ENCODE measurements at places on chromosomes 1 and 21.
A peak's percentile ranks its signal among the peaks of the same experiment; 100 is the strongest.

DNA sequence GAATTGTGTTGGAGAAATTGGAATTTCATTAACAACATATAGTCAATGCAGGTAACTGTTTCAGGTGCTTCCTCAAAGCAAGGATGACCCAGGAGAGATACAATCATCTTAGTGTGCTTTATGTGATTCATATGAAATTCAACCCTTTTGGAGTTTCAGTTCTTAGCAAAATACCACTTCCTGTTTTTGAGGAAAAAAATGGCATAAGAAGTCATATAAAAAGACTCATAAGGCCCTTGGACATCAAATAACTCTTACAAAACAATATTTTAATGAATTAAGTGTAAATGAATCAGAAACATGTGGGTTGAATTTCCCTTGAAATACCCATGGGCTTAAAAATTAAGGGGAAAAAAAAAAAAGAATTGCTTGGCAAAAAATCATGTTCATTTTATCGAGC lies 926.6 kb downstream of the LTN1 start:
- DNase-seq: peak; percentile 21

- DNase-seq: no peak
Measured at GRCh38 chr21:36555199-36555800, 75.4 kb upstream of the CLDN14 start.

DNA sequence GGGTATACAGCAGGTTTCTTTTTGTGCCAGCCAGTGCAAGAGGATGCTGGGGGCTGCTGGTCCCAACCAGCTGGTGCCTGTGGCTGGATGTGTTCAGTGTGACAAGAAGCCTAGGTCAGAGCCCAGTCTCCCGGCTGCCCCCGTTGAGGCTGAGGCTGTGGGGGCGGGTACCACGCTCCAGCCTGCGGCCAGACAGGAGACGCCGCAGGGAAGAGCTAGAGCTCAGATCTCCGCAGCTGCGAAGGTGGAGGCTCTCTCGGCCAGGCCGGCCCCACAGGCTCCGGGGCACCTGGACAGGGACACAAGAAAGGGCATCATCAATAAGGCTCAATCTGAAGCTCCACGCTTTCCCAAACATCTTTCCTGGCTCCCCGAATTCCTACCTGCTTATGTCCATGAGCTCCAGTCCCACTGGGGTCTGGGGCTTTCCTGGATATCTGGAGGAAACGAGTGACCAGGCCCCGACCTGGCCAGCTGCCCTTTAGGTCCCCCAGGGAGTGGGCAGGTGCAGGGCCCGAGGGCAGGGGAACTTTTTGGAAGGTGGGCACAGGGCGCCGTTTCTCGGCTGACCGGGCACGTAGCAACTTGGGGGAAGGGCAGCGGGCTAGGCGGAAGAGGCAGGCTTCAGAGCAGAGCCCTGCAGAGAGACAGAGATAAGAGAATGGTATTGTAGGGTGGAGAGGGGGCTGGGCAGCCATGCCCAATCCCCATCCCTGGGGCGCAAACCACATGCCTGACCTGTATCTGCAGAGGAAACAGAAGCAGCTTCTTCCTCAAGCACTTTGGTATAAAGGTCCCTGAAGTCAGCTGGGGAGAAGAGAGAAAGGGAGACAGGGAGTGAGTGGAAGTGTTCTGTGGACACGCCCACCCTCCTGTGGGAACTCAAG lies 7.4 kb downstream of the ENTREP3 start:
- DNase-seq: no peak

GRCh38 chr1:218636548-218636947 lies 291.4 kb downstream of the TGFB2 start:
- no peak for DNase-seq

GRCh38 chr1:31574749-31575368 lies 1.5 kb upstream of the TINAGL1 start:
- DNase-seq: no peak

DNA sequence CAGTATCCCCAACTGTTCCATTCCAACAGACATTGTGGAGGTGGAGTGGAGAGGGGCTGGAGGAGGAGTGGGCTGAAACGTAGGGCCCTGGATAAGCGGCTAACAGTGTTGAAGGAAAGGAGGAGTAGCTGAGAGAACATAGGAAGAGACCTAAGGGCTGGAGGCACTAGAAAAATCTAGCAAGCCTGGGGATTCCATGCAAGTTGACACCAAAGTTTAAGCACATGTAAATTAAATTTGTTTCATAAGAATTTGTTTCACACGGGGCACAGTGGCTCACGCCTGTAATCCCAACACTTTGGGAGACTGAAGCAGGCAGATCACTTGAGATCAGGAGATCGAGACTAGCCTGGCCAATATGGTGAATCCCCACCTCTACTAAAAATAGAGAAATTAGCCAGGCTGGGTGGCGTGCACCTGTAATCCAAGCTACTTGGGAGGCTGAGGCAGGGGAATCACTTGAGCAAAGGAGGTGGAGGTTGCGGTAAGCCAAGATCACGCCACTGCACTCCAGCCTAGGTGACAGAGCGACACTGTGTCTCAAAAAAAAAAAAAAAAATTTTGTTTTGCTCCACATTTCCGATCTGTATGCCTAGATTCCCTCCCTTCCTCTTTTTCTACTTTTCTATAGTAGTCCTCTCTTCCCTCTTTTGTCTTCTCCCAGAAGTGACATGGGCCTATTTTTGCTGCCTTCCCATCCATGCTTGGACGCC lies 530 bp upstream of the CD244 start:
- DNase-seq: no peak

- no peak for DNase-seq
Measured at GRCh38 chr1:88321706-88322105, 362.4 kb upstream of the PKN2 start.

- no peak for DNase-seq
Measured at GRCh38 chr21:38760017-38760761, 45.5 kb upstream of the ETS2 start.

GRCh38 chr1:194968916-194969315 lies 1639.3 kb downstream of the KCNT2 start:
- no peak for DNase-seq

GRCh38 chr1:198611219-198611618 lies 27.6 kb upstream of the PTPRC start:
- no peak for DNase-seq

- DNase-seq: no peak
Measured at GRCh38 chr1:14696761-14697160, 98.3 kb downstream of the KAZN start.

GRCh38 chr1:243253211-243253925 lies 1.7 kb downstream of the CEP170 start:
- DNase-seq: no peak

DNA sequence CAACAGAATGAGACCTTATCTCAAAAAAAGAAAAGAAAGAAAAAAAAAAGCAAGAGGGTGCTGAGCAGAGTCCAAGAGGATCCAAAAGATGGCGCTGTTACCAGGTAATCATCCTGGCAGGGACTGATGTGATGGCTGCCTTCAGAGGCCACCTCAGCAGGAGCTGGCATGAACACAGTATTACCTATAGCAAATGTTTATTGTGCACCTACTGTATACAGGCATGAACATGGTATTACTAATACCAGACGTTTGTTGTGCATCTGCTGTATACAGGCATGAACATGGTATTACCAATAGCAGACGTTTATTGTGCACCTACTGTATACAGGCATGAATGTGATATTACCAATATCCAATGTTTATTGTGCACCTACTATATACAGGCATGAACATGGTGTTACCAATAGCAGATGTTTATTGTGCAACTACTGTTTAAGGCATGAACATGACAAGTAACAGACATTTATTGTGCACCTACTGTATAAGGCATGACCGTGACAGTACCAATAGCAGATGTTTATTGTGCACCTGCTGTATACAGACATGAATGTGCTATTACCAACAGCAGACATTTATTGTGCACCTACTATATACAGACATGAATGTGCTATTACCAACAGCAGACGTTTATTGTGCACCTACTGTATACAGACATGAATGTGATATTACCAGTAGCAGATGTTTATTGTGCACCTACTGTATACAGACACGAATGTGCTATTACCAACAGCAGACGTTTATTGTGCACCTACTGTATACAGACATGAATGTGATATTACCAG lies 115.1 kb upstream of the TMEM51 start:
- DNase-seq: peak; percentile 54

GRCh38 chr1:199102239-199102638 lies 463.4 kb downstream of the PTPRC start:
- no peak for DNase-seq

DNA sequence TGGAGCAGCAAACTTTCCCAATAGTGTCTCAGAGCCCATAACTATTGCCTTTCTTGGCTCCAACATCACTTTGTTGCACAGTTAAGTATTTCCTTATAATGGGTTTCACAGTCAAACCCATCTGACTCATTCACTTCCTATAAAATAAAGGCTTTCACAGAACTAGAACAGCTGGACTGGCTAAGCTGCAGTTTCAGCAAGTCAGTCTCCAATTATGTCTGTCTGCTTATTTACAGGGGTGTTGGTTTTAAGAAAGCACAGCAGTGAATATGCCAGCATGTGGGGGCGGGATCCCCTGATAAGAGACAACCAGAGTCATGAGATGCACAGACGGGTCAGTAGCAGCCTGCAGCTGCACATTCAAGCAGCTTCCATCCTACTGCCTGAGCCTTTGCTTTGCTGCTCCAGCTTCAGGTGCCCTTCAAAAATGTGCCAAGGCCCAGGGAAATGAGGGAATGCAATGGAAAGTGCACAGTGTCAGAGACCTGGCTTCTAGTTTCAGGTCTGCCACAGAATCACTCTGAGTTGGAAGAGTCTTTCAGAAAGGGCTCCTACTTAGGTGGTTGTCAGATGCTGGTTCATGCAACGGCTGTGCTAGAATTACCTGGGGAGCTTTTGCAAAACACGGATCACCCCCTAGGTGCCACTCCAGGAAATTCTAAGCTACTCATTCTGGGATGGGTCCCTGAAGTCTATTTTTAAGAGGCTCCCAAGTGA lies 24.8 kb downstream of the RNF19B start:
- peak; percentile 88 for DNase-seq

- DNase-seq: peak; percentile 19
Measured at GRCh38 chr21:41032541-41032940, 135.4 kb upstream of the BACE2 start.

DNA sequence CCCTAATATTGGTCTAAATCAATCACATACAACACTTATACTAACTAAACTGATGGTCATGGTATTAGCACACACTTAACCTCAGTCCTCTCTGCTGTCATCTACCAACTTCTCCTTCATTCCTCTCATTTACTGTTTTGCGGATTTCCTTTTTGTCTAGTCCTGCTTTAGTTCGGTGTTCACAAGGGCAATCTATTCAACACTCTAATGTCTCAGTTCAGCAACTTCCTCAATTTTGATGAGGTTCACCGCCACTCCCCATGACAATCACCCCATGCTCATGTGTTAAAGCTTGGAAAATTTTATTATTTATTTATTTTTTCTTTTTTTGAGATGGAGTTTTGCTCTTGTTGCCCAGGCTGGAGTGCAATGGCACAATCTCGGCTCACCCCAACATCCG lies 301.1 kb downstream of the PTPRC start:
- DNase-seq: no peak

GRCh38 chr1:100810360-100810759 lies 84.3 kb downstream of the EXTL2 start:
- DNase-seq: peak; percentile 17

- DNase-seq: no peak
Measured at GRCh38 chr1:76627498-76627897, 239.8 kb upstream of the ST6GALNAC5 start.

DNA sequence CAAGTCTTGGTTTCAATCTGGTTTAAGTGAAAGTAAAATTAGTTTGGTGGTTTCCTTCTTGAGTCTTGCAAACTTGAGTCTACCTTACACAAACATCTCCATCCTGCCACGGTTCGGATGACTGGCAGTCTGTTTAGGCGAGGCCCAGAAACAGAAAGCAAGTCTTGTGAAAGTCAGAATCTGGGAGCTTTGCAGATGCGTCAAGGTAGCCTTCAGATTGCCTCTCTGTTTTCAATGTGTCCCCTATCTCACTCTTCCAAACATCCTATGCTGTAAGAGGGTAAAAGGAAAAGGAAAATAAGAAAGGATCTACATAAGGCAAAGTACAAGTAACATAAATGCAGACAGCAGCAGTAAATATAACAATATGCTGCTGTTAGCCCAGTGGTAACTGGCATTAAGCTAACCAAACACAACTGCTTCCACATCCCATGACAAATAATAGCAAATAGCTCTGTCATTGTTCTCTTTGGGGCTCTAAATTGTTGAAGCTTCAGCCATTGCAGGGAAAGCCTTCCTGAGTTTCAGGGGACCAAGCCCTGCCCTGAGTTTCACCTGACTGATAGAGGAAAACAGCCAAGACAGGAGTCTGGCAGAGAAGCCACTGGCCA lies 26.2 kb upstream of the C1orf105 start:
- DNase-seq: peak; percentile 57

GRCh38 chr1:245179706-245180105 lies 24.9 kb downstream of the KIF26B start:
- DNase-seq: no peak

- DNase-seq: peak; percentile 20
Measured at GRCh38 chr1:222547944-222548671, at the start of gene HHIPL2. Gene HHIPL2, minus strand, starts transcription at chr1:222548104. Its CDS starts 60 bp downstream, at chr1:222548044.

DNA sequence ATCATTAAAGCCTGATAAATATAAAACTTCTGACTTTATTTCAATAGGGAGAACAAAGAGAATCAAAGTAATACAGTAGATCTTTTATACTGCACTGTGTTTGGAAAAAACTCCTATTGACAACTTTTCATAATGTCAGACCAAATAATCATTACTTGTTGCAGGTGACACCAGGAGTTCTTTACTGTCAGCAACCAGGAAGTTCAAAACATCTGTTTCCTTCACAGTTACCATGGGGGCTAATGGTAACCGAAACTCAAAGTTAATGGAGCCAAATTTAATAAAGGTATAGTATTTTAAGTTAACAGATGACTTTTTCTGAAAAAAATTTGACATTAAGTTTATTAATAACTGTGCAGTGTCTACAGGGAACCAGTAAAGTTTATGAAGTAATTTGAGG lies 10.6 kb downstream of the EFCAB7 start:
- no peak for DNase-seq

DNA sequence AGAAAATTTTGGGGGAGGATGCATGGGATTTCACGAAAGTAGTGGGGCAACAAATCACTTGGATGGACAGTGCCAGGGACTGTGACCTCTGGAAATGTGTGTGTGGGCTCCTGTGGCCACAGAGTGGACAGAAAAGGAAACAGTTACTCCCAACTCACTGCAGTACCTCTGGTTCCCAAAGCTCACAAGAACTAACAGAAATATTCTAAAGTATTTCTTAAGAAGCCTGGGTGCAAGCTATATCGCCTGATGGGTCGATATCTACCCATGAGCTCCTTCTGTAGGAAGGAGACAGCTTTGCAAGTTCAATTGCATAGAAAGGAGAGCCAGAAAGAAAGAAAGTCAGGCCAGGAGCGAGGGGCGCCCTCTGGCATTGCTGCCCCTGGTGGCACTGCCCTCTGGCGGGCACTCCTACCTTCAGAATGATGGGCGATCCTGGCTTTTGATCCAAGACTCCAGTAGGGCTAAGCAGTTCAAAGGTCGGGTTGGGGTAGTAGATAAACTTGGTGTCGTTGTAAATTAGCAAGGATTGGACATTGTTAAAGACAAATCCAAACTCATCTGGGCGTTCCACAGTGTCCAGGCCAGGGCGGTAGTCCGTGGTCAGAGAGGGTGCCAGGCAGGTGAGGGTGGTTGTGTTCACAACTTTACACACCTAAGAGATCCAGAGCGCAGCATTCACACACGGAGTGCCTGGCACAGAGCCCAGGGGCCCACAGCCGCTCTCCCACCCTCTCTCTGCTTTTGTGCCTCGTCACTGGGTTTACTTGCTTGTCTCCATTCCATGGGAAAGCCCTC lies 134.7 kb upstream of the CD34 start:
- no peak for DNase-seq

- DNase-seq: no peak
Measured at GRCh38 chr1:228475812-228476211, 11.4 kb upstream of the RNF187 start.

Data from HT1080 (cell line).